Activated naive CD4-positive, alpha-beta T cell treated with Interleukin-2 at 50 U/mL for 16 hours (primary cell): ENCODE measurements at places on chromosomes 1 and 21.

GRCh38 chr1:232476538-232476950 is 153.4 kb downstream of the SIPA1L2 start:
- DNase-seq = no peak

DNA sequence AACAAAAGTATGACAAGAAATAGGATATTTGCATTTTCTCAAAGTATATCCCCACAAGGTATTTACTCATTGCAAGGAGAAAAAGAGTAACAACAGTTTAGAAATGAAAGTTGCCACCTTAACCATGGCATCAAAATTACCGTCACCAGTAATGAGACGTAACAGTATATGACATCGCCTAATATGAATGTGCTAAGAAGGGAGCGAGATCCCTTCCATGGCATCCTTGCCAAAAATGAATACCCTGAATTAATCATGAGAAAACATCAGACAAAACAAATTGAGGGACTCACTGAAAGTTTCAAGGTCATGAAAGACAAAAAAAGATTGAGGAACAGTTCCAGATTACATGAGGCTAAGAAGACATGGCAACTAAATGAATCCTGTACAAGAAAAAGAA is 78.9 kb upstream of the MROH9 start:
- no peak for DNase-seq

DNA sequence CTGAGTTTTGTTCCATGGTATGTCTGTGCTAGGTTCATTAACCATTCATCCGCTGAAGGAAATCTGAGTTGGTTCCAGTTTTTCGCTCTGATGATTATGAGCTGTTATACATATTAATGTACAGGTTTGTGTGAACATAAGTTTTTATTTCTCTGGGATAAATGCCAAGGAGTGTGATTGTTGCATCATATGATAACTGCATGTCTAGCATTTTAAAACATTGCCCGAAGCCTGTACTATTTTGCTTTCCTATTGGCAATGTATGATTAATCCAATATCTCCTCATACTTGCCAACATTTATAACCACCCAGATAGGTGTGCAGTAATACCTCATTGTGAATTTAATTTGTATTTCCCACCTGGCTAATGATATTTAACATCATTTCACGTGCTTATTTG is 322.7 kb downstream of the ZNF326 start:
- DNase-seq = no peak

DNA sequence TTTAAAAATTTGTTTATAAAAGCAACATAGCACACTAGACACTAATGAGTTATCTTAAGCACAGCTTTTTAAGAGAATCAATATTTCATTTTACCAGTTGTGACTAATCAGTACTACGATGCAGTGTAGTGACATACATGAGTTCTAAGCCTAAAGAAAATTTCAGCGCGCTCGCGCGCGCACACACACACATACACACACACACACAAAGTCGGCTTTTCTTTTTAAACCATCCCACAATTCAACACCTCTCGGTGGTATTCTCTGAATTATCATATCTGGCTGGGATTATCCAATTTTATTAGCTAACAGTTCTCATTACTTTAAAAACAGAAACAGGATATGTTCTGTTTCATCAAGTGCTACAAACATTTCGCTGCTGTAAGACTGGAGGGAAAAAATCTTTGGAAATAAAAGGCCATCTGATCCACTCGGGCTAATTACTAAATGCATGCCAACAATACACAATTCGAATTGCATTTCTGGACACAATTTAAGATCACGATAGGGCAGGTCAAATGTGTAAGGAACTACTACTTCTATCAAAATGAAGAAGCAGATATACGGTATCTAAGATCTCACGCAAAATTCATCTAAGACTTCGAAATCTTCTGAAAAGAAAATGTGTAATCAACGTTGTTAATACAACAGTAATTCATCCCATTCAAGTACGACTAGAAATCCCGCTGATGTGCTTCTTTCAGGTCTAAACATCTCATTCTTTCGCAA is 1.2 kb downstream of the TUT4 start:
- DNase-seq = peak; percentile 51

DNA sequence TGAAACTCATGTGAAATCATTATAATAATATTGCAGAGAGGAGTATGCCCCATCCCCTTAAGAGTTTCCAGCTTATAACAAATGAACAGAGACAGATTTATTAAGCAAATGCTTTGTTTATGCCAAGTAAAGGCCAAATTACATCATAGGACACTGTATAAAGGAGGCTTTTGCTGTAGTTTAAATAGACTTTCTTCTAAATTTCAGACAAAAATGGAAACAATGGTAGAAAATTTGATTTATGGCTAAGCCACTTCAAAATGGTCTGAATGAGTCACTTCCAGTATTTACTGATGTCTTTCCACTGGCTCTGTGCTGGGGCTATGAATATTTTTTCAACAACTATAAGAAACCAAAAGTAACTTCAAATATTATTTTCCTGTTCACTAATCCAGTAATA is 81.1 kb upstream of the ST6GALNAC5 start:
- DNase-seq = no peak

- no peak for DNase-seq
These were observed 7.1 kb upstream of the THEM5 start for GRCh38 chr1:151860504-151861187.

DNA sequence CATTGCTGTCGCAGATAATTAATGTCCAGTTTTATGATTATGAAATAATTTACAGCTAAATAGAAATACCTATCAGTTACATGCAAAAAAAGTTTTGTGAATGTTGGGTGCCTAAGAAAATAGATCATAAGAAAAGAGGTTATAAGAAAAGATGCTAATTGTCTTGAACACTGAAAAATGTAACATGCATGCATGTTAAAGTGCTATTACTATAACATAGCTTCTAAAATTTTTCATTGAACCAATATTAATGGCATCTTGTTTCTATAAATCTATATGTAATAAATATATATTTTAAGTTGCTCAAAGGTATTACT is 35.5 kb upstream of the SCYL3 start:
- DNase-seq = no peak

- no peak for DNase-seq
These were observed 205.3 kb downstream of the DAB1 start for GRCh38 chr1:57218487-57219079.

- DNase-seq = no peak
These were observed 42.6 kb upstream of the RALGPS2 start for GRCh38 chr1:178682429-178682828.

DNA sequence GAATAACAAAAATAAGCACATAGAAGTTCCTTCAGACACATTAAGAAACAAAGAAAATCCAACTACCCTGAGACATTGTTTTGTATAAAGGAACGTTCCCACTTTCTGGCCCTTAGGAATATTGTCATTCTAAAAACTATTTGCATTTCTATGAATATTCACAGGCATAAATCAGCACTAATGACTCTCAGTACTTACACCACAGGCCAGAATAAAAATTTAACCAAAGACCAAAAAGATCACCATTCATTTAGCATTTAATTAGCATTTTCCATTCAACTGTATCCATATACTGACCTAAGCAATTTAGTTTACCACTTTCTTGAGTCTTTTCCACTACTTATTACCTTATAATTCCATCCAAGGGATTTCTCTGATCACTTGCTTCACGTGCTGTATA is 75.4 kb downstream of the TTLL7 start:
- no peak for DNase-seq

DNA sequence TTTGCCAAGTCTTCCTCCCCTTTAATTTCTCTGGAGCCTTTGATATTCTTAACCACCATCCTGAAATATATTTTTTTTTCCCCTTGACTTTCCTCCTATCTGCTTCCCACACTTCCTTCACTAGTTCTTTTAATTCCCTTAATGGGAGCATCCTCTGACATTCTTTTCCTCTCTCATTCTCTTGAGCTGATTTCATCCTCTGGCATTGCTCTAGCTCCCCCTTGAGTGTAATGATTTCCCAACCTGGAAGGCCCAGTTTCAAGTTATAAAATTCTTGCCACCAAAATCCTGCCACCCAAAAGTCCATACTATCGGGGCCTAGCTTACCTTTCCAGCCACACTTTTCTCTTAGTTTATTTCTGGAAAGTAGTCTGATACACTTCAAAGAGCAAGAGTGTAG is 39.5 kb upstream of the UBE2U start:
- no peak for DNase-seq

DNA sequence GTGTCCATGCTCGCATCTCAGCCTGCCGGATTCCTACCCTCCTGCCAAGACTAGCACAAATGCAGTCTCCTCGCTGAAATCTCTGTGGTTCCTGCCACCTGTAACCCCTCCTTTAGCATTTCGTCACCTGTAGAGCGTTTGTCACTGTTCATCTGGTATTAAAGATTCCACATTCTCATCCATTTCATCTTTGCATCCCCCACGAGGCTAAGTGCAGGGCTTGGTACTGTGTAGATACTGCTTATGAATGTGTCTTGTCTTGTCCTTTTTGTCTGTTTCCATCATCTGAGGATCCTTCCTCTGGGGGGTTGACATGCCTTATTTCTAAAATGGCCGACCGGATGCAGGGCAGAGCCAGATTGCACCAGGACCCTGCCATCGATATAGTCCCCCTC is 53.7 kb upstream of the DNAJC6 start:
- DNase-seq = no peak

DNA sequence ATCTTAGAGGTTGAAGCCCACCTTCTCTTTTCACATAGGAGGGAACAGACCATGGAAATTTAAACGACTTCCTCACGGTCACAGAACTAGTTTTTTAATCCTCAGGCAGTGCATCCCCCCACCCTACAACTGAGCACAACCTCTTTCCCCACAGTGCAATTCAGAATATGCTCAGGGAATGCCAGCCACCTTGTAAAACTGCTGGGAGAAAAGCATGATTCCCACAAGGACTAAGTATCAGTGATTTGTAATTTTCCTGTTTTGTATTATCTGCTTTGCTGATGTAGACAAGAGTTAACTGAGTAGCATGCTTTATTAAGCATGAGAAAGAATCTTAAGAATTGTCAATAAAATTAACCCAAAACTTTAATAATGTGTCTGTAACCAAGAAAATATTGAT is 23.8 kb downstream of the TMEM50A start:
- DNase-seq = no peak

GRCh38 chr1:55512466-55512865 is 297.3 kb upstream of the USP24 start:
- no peak for DNase-seq

- no peak for DNase-seq
These were observed 45.7 kb downstream of the KCNN3 start for GRCh38 chr1:154824179-154825000.

- DNase-seq = no peak
These were observed 38.6 kb downstream of the CAPN2 start for GRCh38 chr1:223750730-223751570.

DNA sequence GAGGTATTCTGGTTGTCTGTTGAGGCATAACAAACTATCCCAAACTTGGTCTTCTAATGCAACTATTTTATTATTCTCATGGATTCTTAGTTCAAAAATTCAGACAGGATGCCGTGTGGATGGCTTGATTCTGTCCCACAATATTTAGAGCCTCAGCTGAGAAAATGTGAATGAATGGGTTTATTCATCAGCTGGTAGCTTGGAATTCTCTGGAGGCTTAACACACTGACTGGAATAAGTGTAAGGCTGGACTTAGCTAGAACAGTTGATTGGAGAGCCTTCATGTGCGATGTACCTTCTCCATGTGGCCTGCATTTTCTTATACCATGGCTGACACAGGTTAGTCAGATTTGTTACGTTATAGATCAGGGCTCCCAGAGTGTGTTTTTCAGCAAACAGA is 30.8 kb downstream of the TNNI3K start:
- DNase-seq = no peak

GRCh38 chr1:187892683-187893039 is 1063.9 kb downstream of the PLA2G4A start:
- DNase-seq = no peak

- no peak for DNase-seq
These were observed 38.0 kb upstream of the PTGFRN start for GRCh38 chr1:116871779-116872146.

- no peak for DNase-seq
These were observed 139.1 kb upstream of the DPT start for GRCh38 chr1:168867941-168868634.

DNA sequence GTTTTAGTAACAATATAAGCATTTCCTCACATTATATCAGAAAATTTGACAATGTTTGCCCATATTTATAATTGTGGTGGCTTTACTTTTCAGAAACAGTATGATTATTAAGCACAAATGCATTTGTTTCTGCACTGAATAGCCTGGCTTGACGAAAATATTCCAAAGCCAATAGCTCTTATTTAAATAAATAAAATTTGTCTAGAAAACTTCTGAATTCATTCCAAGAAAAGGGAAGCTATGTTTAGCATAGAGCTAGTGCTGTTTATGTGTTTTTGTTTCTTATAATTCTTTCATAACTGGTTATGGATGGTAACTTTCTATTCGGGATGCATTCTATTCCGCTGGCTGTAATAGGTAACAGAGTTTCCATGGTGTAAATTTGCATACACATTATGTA is 268.6 kb downstream of the PTBP2 start:
- no peak for DNase-seq

GRCh38 chr1:3011631-3012455 is 9.4 kb upstream of the ACTRT2 start:
- DNase-seq = no peak

GRCh38 chr1:22851517-22851916 is 121.1 kb downstream of the LACTBL1 start:
- DNase-seq = no peak

GRCh38 chr1:247115141-247115510 is 11.0 kb upstream of the ZNF669 start:
- no peak for DNase-seq

DNA sequence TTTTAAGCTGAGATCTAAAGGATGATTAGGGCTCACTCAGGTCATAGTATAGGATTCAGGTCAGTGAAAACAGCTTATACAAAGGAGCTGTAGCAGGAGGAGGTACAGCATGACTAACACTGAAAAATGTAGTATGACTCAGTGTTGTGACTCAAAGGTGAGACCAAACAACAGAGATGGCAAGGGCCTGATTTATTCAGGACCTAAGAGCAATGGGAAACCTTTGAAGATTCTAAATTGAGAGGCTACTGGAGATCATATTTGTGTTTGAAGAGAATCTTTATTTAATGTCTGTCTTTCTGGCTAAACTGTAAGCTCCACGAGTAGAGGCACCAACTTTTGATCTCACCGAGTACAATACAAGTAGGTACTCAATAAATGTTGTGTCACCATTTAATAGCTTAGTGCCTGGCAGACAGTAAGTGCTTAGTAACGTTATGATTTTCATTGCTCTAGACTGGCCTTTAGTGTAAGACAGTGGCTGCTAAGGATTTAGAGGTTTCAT is 43.5 kb downstream of the PRKAA2 start:
- no peak for DNase-seq

- DNase-seq = no peak
These were observed 47.5 kb downstream of the HSF2BP start for GRCh38 chr21:43611598-43612369.

DNA sequence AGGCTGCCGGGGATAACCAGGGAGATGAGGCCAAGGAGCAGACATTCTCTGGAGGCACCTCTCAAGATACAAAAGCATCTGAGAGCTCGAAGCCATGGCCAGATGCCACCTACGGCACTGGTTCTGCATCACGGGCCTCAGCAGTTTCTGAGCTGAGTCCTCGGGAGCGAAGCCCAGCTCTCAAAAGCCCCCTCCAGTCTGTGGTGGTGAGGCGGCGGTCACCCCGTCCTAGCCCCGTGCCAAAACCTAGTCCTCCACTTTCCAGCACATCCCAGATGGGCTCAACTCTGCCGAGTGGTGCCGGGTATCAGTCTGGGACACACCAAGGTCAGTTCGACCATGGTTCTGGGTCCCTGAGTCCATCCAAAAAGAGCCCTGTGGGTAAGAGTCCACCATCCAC is 19.4 kb upstream of the SH3D21 start:
- DNase-seq = no peak
